ENCODE measurements at places on chromosomes 6 and 20.

GRCh38 chr6:107413966-107414645 lies 45.3 kb downstream of the PDSS2 start:
- DNase-seq, result no peak

- no peak for DNase-seq
These were observed 217.3 kb downstream of the ERMARD start for GRCh38 chr6:169968541-169969270.

DNA sequence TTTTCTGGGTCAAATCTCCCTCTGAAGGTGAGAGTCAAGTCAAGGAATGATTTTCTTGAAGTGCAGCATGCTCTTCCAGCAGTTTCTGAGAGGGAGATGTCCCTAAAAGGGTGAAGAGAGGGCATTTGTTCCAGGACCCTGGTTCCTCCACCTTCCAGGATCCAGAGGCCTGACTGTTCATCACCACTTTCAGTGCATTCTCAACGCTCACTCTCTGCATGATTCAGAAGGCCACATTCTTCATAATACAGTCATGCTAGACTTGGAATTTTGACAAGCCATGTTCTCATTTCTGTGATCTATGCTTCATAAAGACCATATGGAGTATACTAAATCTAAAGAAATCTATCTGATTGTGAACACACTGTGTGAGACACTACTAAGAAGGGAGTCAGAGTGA lies 85.1 kb downstream of the PDE7B start:
- DNase-seq, result no peak

- no peak for DNase-seq
These were observed 2.0 kb downstream of the TSHZ2 start for GRCh38 chr20:52974179-52974594.

GRCh38 chr20:23050847-23051627 lies 1.6 kb upstream of the THBD start:
- DNase-seq, result peak; percentile 46

GRCh38 chr20:24096264-24096663 lies 107.7 kb upstream of the GGTLC1 start:
- DNase-seq, result no peak

DNA sequence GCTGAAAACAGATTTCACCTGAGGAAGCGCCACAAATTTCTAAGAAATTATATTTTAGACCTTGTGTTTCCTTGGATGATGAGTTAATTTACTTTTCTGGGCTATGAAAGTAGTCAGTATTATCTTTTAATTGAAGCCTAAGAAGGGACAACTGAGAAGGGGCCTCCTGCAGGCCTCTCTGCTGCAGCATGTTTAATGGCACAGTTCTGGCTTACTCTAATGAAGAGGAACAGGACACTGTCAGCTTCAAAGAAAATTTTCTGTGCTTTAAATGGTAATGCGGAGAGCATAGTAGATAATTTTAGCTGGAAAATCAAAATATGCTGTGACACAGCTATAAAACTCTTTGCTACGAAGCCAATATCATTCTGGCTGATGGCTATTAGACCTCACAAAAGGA lies 167.4 kb downstream of the HDGFL1 start:
- DNase-seq, result no peak

DNA sequence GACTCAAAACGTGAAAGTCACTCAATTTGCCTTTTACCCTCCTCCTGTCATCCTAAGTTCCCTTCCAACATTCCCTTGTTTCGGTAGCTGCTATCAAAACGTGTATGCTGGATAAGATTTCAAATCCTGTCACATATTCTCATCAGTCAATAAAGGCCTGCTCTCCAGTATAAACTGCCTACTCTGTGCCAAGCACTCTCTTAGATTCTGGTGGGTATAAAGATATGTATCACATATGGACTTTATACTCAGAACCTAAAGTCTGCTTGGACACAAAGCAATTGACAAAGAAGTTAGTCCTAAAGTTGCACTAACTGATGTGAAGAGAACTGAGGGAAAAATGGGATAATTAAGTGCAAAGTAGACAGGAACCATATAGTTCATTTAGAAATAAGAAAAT lies 476.6 kb upstream of the MARCKS start:
- no peak for DNase-seq

DNA sequence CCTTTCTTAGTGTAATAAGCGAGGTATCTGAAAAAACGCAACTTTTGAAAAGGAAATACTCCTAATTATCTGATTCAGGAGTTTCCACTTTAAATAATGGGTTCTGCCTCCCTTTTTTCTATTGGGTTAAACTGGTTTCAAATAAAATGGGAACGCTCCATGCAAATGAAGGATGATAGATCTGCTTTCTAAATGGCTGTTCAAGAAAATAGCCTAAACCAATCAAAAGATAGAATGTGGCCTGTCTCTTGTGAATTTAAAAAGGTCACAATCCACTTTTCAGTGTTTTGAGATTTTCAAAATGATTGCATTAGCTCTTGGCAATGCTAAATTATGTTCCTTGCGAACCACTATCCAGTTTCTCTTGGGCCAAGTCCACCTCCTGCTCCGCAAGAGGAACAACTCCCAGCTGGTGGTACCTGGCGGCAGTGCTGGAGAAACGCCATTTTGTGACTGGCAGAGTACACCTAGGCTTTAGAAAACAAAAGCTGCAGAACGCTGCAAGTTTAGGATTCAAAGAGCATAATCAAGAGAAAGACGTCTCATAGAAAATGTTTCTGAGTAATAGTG lies 56.7 kb downstream of the TRIM38 start:
- DNase-seq, result no peak

DNA sequence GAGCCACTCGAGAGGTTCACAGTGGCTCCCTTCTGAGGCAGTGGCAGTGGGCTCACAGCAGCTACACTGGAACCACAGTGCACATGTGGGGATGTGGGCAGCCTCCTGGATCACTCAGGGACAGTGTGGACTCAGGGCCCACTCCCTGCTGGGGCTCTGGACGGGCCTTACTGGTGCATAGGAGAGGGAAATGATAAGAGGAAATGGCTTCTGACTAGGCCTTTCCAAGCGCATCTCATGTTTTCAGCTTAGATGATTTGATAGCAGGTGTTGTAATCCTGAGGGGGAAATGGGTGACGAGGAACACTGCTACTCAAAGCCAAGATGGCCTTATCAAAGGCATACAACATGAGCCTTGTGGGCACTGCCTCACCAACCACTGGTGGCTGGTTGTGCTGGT lies 44.0 kb downstream of the PANK2 start:
- no peak for DNase-seq

DNA sequence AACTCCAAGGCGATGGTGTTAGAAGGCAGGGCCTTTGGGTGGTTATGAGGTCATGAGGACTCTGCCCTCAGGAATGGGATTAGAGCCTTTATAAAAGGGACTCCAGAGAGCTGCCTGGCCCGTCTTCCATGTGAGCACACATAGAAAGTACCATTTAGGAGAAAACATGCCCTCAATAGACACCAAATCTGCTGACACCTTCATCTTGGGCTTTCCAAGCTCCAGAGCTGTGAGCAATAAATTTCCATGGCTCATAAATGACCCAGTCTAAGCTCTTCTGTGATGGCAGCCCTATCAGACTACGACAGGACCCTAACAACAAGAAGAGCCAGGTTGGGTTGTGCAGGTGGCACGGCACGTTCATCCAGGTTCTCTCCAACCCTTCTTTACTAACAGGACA lies 189.5 kb downstream of the CDH4 start:
- no peak for DNase-seq

DNA sequence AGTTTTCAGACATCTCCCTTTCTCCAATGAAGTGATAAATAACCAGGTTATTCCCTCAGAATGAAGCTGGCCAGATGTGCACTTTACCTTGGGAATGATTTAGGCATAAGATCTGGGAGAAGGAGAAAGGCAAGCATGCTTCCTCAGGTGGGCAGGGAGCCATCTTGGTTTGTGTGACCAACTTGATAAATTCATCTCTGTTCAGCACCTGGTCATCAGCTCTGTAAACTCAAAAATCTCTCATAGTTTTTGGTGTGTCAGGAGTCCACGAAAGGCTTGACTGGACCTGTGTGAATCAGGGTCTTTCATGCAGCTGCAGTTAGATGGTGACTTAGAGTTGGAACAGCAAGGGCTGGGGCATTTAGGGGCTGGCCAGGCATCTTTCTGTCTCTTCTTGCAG lies 24.5 kb downstream of the ENPP1 start:
- DNase-seq, result no peak

- no peak for DNase-seq
These were observed 18.7 kb downstream of the TFEB start for GRCh38 chr6:41716516-41717391.

DNA sequence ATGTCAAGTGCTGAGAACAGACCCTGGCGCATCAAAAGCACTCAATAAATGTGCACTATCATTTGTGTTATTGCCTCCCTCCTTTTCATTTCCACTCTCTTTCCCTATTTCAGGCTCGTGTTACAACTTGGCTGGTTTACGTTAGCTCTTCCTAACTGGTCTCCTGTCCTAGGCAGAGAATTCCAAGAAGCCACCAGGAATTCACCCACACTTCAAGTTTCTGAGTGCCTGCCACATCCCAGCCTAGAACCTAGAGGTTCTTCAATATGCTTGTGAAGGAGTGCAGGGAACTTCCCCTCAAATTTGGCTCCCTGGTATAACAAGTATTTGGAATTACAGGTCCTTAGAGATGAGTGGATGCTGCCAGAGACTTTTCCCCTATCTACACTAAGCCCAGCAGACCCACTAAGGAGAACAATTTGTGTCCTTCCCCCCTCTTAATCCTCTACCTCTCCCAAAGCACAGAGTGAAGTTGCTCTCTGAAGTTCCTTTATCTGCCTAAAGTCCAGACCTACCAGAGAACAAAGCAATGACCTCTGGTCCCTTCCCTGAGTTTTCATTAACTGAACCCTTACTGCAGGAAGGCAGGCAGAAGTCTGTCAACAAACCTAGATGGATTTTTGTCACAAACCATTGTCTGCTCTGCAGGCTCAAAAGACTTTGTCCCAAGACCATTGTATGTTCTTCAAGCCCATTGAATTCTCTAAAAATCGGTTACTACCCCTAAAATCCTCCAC lies 201.6 kb upstream of the JARID2 start:
- DNase-seq, result no peak

DNA sequence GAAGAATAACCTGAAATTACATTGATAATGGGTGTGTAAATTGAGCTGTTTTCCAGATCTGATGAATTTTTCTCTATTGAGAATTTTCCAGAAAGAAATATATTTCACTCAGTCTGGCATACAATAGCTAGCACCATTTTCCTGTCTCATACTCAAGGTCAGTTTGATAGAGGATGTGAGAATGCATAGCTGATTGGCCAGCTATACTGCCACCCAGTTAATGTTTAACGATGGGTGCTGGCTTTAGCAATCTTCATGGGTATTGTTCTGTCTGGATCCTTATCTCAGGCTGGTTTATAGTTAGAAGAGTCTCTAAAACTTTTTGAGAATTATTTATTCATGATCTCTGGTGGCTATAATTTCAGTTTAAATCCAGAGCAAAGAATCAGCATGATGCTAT lies 147.4 kb downstream of the HDGFL1 start:
- no peak for DNase-seq

GRCh38 chr6:83546636-83547035 lies 34.3 kb downstream of the PRSS35 start:
- DNase-seq, result no peak

DNA sequence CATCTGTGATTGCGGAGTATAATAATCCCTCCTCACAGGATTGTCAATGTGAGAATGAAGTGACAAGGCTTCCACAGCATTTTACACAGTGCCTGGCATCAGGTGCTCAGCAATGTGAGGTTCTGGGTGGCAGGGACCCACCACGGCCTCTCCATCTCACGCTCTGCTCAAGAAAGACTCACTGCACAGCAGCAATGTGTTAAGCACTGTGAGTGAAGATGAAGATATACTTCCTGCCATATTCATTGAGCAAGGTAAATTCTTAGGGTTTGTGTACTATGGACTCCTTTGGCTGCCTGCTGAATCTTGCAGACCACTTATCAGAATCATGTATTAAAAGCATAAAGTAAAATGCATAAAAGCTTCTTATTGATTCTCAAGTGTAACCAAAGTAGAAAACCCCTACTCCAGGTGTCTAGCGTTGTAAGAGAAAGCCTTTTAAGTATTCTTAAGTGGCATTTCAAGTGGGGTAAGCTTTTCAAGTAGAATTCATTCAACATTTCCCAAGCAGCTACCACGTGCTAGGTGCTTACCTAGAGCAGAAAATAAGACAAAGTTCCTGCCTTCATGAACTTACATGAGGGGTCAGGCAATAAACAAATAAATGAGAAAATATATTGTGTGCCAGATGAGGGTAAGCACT lies 17.0 kb upstream of the MEP1A start:
- no peak for DNase-seq

- no peak for DNase-seq
These were observed 112.8 kb downstream of the ZMYND8 start for GRCh38 chr20:47243532-47244305.

DNA sequence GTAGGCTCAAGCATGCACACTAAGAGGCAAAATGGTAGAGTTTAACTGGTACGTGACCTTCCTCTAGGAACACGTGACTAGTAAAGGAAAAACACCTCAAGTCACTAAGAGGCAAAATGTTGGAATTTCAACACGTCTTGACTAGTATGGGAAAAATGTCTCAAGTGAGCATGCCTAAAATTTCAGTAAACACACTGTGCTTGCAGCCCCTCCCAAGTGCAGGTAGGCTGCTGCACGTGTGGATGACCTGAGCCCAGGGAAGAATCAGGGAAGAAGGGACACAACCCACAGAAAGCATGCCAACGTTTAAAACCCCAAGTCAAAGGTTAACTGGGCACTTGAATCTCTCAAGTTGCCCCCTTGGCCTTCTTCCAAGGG lies 162.2 kb downstream of the TENT5A start:
- DNase-seq, result no peak

- no peak for DNase-seq
These were observed 828.6 kb downstream of the QKI start for GRCh38 chr6:164243012-164243610.

DNA sequence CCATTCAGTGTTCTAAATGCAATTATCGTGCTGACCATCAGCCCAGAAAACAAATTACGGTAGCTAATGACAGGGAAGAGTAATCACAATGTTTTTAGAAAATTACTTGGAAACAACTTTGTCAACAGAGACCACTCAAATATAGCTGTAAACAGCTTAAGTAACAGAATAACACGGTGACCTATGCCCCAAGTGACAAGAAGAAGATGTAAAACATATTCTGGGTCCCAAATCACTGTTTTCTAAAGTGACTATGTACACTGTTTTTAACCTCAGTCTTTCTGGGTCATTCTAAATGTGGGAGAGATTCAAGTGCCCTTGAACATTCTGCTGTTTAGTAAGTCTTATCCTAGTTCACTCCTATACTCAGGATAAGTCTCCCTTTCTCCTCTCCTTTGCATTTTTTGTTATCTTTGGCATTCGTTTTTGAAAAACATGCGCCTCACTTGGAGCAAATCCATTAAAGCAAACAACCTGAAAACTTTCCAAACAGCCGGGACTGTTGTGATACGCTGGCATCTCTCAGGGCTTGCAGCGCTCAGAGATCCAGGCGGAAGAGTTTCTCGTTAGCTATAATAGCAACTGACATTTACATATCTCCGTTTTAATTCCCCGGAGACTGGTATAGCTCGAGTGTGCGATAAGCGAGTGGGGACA lies 114.5 kb upstream of the SOX4 start:
- DNase-seq, result no peak

DNA sequence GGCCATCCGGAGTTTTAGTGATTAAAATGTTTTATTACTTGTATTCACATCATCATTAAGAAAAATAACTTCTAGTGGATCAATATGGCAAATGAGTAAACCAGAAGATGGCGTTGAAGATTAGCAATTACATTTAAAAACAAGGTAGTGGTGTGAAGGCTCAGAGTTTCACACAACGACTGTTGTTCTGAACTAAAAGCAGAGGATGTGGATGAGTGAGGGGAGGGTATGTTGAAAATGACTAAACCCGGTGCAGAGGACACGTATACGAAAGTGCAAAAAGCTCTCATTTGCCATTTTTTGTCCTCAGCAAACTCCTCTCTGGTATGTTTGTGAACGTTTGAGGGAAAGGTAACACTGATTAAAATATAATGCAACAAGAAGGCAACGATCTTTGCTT lies 1.9 kb upstream of the IRF4 start:
- no peak for DNase-seq

Data from anterior cingulate cortex (tissue), 58 donors.